SK-N-DZ (cell line): ENCODE measurements at places on chromosomes 2 and 18.

GRCh38 chr18:51279367-51279984 lies 82.0 kb upstream of the MEX3C start:
- no peak for DNase-seq

DNA sequence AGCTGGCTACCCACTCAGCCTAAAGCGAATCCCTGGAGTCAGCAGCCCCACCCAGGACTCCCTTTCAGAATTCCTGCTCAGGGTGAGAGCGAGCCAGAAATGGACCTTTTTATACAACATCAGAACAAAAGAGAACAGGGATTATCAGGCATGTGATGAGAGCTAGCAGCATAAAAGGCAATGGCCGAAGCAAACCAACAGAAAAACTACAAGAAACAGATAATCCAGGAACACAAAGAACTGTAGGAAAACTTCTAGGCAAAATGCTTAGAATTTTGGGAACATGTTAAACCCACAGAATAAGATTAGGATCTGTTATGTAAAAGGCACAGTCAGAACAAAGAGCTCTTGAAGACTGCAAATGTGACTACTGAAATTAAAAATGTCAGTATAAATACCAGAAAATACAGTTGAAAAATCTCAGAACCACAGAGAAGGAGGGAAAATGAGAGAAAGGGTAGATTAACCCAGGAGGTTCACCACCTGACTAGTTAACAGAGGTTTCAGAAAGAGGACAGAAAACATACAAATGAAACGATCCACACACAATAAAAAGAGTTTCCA lies 31.3 kb downstream of the ITGA6 start:
- no peak for DNase-seq

DNA sequence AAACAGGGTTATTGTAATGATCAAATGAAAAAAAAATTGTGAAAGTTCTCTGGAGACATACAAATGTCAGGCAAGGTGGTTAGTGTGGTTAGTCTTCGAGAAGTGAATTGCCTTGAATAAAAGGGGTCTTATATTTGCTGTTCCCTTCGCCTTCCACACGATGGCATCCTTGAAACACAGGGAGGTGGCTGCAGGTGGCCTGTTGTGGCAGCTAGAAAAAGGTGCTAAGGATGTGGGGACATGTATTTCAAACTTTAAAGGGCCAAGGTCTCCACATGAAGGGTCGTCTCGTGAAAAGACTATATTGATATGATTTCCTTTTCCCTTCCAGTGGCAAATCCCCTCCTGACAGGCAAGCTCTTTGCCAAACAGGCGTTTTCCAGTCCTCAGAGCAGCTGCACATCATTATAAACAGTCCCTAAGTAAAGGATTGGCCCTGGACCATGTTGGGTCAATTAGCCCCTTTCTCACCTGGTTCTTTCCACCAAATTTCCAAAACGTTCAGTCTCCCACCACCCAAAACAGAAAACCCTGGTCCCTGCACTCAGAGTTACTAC lies 68.5 kb downstream of the COPS8 start:
- DNase-seq, result peak; percentile 72

GRCh38 chr2:131115752-131116151 lies 10.6 kb downstream of the PLEKHB2 start:
- DNase-seq, result peak; percentile 14

DNA sequence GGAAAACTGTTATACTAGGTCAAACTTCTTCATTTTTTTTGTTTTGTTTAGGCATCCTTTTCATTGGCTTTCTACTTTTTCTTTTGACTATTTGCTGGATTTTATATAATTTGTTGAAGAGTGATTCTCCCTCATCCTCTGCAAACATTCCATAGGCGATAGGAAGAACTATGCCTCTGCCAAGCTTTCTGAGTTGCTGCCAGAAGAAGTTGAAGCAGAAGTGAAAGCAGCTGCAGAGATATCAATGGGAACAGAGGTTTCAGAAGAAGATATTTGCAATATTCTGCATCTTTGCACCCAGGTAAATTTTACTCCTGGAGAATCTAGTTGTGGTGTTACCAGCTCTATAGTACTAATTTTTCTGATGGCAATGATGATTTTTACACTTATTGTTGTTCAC lies 25.4 kb downstream of the NOP58 start:
- DNase-seq, result no peak

DNA sequence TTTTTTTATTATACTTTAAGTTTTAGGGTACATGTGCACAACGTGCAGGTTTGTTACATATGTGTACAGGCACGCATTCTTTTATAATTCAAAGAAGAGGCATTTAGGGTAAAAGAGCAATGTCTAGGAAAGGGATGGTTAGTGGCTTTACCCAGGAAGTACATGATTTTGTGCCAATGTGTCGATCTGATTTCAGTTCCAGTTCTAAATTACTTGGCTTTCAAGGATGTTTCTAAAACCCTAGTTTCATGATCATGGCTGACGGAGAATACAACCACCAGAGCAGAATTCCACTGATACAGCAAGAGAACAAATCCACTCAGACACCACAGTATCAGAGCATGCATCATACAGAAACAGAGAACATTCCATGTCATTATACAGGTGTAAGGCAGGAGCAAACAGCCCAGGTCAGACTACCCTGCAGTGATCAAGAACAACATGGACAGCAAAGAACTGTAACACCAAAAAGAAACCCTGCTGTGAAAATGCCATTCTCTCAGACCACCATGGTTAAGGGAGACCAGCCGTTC lies 116.7 kb upstream of the STK17B start:
- DNase-seq, result no peak

GRCh38 chr18:68666381-68666780 lies 48.5 kb downstream of the TMX3 start:
- DNase-seq, result no peak

DNA sequence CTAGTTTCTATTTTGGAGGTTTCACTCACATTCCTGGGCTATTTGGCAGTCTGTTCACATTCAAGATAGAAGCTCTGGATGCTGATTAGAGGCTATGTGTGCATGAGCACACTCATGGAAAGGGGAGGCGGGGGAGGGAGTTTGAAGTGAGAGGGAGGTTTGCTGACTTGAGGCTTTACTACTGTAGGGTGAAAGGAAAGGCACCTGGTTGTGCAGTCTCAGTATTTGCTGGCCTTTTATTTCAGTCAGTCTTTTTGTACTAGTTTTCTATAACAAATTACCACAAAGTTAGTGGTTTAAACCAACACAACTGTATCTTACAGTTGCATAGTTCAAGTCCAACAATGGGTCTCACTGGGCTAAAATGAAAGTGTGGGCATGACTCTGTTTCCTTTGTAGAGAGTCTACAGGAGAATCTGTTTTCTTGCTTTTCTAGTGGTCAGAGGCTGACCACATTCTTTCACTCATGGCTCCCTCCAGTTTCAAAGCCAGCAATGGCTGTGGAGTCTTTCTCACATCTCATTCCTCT lies 47.7 kb upstream of the NR4A2 start:
- no peak for DNase-seq

GRCh38 chr2:15159751-15160177 lies 401.4 kb downstream of the NBAS start:
- DNase-seq, result peak; percentile 29

DNA sequence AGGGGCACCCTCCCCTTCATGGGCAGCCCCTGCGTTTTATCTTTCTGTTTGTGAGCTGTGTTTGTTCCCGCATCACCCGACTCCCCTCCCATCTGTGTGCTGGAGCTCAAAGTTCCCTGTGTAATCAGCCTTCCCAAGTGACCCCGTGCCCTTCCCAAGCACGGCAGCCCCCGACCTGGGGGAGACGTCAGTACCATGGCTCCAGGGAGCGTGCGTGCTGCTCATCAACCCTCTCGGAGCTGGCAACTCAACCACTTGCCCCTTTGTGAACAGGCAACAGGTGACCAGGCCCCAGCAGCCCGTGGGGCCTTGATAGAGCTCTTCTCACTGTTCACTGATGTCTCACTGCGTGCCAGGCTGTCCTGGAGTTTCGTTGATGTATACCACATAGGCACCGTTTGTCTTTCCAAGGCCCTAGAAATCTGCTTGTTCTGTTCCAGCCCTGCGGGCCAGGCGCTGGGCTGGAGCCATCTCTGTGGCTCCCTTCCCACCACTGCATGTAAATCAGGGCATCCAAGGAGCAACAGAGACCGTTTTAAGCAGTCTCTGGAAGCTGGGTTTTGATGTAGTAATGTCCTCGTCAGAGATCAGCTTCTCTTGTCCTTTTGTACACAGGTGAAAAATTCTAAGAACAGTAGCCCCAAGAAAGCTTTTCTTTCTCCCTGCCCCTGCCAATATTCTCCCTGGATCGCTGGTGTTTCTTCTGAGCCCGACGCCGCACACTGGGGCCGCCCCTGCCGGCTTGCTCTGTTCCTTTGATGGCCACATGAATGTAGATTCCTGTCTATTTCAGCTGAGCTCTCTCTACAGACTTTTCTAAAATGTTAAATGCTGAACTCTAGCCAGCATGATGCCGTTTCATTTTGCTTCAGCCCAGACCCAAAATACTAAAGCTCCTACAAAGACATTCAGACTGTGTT lies 107.0 kb upstream of the PTPRM start:
- DNase-seq, result no peak

- DNase-seq, result no peak
Observed at GRCh38 chr2:228224410-228224809, 42.9 kb upstream of the SPHKAP start.

GRCh38 chr2:21620771-21621170 lies 497.0 kb downstream of the TDRD15 start:
- no peak for DNase-seq

- DNase-seq, result no peak
Observed at GRCh38 chr2:129707800-129708199, 271.7 kb upstream of the RAB6C start.

DNA sequence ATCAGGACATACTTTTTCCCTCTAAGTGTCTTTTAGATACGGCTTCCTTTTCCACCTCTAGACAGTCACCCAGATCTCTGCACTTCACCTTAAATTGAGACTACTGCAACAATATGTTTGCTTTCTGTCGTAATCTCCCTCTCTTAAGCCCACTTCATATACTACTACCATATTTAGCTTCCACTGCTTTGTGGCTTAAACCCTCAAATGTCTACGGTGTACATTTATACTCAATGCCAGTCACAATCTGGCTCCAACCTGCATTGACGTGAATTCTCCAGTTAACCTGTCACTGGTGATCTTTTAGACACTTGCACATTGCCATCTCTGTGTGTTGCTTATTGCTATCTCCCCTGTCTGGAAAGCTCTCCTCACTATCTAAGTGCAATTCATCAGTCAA lies 56.4 kb downstream of the ICOS start:
- no peak for DNase-seq

DNA sequence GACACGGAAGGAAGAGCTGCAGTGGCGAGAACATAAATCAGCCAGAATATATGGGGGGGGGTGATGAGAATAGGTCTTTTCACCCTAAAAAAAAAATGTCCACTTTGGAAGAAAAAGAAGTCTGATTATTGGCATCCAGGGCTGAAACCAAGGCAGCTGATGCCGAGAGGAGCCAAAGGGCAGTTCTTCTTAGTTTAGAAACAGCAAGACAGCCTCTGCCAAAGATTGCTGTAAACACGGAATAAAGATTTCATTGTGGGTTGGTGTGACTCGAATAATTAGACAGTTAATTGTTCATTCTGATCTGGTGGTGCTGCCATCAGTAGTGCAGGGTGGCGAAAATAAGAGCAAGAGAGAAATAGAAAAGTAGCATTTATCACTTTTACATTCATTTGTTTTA lies 3.5 kb downstream of the CDH20 start:
- DNase-seq, result no peak

DNA sequence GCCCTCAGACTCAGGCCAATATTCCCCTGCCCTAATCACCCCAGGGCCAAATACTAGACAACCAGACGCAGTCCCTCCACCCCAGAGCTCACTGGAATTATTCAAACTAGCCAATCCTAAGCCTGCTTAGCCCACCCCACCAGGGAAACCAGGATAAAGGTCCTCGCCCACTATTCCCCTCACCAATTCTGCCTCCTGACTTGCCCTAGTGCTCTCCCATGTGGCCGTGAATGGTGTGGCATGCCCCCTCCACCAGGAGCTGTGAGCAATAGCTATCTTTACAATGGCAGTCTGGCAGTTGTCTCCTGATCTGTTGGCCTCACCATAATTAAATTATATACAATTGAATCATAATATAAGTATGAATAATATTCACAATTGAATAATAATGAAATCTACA lies 42.3 kb downstream of the FAM124B start:
- DNase-seq, result peak; percentile 48

DNA sequence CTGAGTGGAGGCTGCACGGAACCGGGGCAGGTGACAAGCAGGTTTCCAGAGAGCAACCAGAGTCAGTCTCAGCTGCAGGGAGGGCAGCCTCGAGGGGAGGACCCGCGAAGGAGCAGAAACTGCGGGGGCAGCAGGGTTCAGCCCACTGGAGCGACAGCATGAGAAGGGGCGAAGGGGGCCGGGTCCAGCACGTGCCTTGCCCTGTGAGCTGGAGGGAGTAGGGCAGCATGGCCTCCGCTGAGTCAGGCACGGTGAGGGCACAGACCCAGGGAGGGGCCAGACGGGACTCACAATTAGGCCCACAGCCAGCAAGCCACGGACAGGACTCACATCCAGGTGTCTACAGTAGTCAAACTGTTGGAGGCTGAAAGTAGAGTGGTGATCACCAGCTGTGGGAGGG lies 22.7 kb upstream of the ATP9B start:
- DNase-seq, result no peak

- DNase-seq, result no peak
Observed at GRCh38 chr2:193537531-193537930, 1342.8 kb upstream of the TMEFF2 start.

DNA sequence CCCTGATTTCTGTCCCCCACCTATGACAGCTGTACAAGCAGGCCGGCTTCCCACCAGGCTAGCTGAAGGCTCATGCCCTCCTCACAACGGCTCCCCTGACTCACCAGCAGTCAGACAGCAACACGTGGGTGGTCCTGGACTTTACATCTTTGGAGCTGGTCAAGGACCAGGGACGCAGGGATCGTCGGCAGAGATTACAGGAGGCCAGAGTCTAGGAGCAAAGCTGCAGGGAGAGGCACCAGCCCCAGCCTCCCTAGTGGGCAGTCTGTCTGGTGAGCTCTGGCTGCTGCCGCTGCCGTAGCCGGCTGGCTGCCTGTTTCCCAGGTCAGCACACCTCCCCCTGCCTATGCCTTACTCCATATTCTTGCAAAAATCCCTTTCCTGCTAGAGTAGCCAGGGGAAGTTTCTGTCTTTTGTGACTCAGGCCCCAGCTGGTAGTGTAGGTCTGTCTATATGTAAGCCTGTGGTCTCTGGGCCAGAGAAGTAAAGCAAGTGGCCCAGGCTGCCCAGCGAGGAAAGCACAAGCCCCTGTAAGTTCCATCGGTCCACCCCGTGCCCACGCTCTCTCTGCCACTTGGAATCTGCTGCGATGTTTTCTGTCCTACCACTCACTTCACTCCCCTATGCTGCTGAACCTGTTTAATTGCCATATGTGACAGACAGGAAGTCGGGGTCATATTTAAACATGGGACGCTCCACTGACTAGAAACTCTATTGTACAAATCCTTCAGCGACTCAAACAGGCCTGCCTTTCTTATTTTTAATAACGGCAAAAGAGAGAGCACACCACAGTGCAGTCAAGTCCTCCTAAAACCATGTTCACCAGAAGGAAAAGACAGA lies 2.4 kb upstream of the ARHGEF4 start:
- no peak for DNase-seq

- no peak for DNase-seq
Observed at GRCh38 chr2:58812771-58813344, 571.7 kb upstream of the FANCL start.

GRCh38 chr2:72148837-72149555 lies 1.3 kb upstream of the CYP26B1 start:
- DNase-seq, result no peak
